ENCODE measurements at places on chromosomes 12 and 14. TPM values are rescaled to one million over a fixed set of nuclear protein-coding genes. Genes with fewer than 3 reads are reported as not detected.

The VEZT gene
- total RNA-seq, result 69.8 TPM

The KIF5A gene
- total RNA-seq, result 18.5 TPM

The RPS6KL1 gene
- 18.8 TPM for total RNA-seq

The NANOG gene
- total RNA-seq, result 211 TPM

The PLEK2 gene
- total RNA-seq, result not detected

The RASSF9 gene
- 0.04 TPM for total RNA-seq

The ZDHHC22 gene
- total RNA-seq, result 11.3 TPM

The RNASE1 gene
- total RNA-seq, result 1.6 TPM

DNA sequence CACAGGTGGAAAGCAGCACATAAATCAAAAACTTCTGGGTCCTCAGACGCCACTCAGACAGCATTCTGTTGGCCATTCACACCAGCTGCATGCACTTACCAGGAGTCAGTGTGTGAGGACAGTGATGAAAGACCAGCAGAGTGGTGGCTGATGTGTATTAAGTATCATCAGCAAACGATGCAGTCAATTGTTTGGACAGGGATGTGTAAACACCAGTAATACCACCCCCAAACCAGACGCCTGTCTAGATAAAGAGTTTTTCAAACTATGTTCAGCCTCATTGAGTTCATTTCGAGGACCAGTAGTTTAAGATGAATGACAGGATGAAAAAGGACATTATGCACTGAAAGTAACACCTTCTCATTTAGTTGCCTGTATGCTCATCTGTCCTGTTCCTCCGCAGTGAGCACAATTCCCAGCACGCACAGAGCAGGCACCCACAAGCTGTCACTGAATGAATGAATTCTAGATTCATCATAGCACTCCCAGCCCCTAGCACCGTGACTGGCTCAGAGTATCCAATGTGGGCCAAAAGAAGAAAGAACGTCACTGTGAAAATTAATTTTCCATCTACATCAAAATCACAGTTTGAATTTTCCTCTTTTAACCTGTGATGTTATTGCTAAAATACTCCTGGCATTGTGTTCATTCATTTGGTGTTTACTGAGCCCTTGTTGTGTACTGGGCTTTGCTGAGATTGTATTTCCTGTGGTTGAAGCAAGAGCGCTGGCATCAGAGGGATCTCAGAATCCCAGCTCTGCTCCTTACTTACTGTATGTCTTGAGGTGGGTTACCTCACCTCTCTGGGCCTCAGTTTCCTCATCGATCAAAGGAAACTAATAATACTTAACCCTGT, 124.8 kb upstream of the NOS1 start:
- no peak for DNase-seq
- H3K4me1 ChIP-seq, result no peaks in the 10 kb centered on the region
- H3K27ac ChIP-seq, result no peak overlapping the region
- H3K27me3 ChIP-seq, result no peaks in the 10 kb centered on the region

DNA sequence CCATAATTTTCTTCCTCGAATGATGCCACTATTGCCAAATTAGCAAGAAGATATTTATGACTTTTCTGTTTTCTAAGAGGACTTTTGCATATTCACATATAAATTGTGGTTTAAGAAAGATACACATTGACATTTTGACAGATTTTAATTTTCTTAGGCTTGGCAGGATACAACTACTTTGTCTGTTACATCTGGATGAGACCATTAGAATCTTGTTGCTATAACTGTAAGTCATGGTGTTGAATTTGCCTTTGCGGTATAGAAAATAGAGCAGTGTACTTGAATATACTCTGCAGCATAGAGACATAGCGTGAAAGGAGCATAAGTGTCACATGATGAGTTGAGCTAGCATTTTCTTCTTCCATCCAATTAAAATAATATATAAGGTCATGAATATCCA, 169.3 kb downstream of the FUT8 start:
- H3K36me3 ChIP-seq, result no peaks in the 10 kb centered on the region
- no peak for DNase-seq
- no peaks in the 10 kb centered on the region for H3K27me3 ChIP-seq

- no peak for DNase-seq
- H3K4me3 ChIP-seq, result no peak within 1 kb of the TSS
- H3K27ac ChIP-seq, result no peak within 1 kb of the TSS
- no peaks in the 10 kb centered on the region for H3K27me3 ChIP-seq
Observed at GRCh38 chr14:23407516-23408306, at the start of gene MYH6. Gene MYH6, minus strand, starts transcription at chr14:23408273. Its CDS starts 1,050 bp downstream, at chr14:23407223.

DNA sequence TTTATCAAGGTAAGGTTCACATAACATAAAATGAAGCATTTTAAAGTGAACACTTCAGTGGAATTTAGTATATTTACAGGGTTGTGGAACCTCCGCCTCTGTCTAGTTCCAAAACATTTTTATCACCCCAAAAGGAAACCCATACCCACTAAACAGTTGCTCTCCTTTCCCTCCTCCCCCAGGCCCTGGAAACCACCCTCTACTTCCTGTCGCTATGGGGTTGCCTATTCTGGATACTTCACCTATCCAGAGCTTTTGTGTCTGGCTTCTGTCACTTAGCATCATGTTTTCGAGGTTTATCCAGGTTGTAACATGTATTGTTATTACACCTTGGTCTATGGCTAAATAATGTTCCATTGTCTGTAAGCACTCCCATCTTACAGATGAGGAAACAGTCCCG, 27.7 kb upstream of the ZFP36L1 start:
- no peak overlapping the region for H3K27ac ChIP-seq
- H3K27me3 ChIP-seq, result no peaks in the 10 kb centered on the region
- H3K36me3 ChIP-seq, result no peaks in the 10 kb centered on the region
- H3K4me3 ChIP-seq, result no peak overlapping the region
- H3K4me1 ChIP-seq, result peaks cover 6% of the 10 kb centered on the region
- DNase-seq, result no peak

DNA sequence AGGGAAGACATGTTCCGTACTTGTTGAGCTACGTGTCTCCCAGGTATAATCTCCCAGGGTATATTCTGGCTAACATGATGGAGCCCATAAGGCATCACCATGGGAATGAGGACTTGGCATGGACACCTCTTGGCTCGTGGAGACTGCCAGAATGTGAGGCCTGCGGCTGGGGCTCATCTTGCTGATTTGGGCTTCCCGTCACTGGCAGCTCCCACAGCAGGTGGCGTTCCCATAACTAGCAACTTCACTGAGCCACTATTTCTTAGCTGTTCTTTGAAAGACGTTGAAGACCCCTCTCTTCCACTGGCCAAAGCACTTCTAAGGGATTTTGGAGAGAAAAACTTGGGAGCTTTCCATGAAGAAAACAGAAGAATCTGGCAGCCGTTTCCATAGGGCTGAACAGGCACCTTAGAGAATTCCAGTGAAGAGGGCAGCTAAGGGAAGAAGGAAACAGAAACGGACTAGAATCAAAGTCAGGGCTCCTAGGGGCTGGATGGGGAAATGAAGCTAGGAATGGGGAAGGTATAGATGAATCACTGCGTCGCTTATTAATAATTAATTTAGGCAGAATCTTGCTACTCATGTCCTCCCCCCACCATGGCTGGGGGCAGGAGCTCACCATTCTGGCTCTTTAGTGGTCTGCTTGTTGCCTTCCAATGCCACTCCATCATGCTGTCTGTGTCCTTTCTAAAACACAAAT, 39.7 kb upstream of the FOS start:
- H3K4me1 ChIP-seq, result no peaks in the 10 kb centered on the region
- peak; percentile 41 for DNase-seq
- H3K27me3 ChIP-seq, result no peaks in the 10 kb centered on the region

- H3K4me3 ChIP-seq, result no peak overlapping the region
- H3K27ac ChIP-seq, result no peak overlapping the region
- peaks cover 2% of the 10 kb centered on the region for H3K4me1 ChIP-seq
- no peak for DNase-seq
Observed at GRCh38 chr12:538731-539539, 79.2 kb downstream of the B4GALNT3 start.

Measured in H9 (cell line).